ENCODE measurements at places on chromosomes 3 and 15. TPM values are rescaled to one million over a fixed set of nuclear protein-coding genes. Genes with fewer than 3 reads are reported as not detected.

DNA sequence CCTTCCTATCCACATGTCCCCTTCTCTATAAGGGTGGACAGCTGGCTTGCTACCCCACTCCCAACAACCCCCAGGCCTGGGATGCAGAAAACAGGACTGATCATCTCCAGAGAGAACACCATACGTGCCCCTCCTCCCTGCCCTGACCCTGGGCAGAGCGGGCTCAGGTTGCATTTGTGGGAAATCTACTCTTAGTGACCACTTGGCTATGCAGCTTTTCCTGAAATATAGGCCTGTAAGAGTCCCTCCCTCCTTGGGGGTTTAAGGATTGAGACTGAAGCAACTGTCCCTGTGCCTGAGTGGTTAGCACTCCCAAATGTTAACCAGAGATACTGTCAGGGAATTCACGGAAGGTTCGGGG is 11.7 kb downstream of the SH2D7 start:
- no peak for DNase-seq

- no peak for DNase-seq
Observed at GRCh38 chr3:186102687-186103086, 6.2 kb downstream of the ETV5 start.

GRCh38 chr3:118675305-118675704 is 359.3 kb downstream of the IGSF11 start:
- DNase-seq: no peak

DNA sequence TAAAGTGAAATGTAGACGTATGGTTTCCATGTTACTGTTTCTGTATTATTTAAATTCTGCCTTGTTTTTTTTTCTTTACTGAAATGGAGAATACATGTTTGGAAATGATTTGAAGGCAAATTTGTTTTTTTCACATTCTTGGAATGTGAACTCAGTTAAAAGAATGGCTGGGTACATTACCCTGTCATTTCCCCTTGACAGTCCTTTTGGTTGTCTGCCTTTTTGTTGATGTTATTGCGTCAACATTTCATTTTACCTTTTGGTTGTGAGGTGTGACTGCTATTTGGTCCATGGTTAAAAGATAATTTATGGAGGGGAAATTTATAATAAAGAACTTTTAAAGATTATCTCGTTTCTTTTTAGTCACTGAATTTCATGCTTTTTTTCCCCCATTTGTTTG is 3.2 kb upstream of the GPR171 start:
- DNase-seq: no peak

DNA sequence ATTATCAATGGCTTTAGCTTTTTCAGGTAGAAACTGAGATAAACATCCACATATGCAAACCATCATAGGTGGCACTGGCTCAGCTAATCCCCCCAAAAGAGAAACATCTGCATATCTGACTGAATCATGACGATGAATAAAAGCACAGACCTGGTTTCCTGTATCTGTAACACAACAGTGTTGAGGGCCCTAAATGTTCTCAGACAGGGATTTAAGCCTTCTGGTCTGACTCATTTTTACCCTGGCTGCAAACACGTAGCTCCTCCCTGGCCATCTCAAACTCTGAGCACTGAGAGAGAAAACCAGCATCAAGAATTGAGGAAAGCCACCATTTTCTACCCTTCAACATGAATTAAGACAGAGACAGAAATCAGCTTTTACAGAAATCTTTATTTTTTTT is 35.2 kb downstream of the GLB1 start:
- DNase-seq: no peak

DNA sequence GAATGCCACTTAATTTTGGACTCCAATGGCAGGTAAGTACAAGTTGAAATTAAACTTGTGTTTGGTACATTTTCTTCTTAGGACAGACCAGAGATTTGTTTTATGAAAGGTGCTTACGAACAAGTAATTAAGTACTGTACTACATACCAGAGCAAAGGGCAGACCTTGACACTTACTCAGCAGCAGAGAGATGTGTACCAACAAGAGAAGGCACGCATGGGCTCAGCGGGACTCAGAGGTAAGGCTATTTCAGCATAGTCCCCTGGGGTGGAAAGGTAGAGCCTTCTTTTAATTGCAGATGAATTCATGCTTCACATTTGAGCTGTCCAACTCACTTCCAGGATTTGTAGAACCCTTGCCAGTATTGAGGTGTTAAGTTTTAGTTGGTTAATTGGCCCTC is 51.4 kb downstream of the ASTE1 start:
- DNase-seq: no peak

KPNA4 gene
- 68.7 TPM for polyA plus RNA-seq
